ENCODE measurements at places on chromosomes 2 and 18.

DNA sequence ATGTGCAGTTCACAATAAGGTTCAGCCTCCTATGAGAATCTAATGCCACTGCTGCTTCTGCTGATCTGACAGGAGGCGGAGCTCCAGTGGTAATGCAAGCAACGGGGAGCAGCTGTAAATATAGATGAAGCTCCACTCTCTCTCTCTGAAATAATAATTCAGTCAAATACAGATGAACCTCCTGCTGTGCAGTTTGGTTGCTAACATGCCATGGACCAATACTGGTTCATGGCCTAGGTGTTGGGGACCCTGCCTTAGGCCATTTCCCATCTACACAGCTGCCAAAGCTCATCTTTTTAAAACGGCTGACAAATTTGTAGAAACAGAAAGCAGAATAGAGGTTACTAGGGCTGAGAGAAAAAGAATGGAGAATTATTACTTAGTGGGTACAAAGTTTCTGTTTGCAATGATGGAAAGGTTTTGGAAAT lies 10.7 kb upstream of the HNRNPA3 start:
- DNase-seq, result no peak

DNA sequence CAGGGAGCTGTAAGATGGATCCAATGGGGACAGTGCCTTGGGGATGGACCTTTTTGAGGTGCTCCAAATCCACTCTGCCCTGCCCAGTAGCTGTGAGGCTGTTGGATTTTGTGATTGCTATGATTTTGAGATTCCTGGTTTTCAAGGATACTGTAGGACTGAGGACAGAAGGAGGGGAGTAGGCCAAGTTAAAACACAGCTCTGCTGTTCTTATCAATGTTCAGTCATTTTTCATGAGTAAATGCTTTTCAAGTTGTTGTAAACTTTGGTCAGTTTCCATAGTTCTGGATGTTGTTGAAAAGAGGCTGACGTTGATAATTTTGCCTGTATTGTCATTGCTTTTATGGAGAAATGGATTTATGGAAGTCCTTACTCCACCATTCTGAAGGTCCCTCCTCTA lies 361.2 kb downstream of the ZNF516 start:
- no peak for DNase-seq

DNA sequence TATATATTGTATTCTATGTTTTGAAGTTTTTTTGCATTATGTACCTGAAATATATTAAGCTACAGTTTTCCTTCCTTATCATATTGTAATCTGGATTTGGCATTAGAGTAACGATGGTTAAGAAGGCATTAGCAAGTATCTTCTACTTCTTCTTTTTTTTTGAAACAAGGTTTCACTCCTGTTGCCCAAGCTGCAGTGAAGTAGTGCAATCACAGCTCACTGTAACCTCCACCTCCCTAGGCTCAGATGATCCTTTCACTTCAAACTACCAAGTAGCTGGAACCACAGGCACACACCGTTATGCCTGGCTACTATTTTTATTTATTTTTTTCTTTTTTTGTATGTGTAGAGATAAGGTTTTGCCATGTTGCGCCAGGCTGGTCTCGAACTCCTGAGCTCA lies 201.1 kb downstream of the ZNF804A start:
- no peak for DNase-seq

- DNase-seq, result no peak
Measured at GRCh38 chr2:70089220-70089982, 2.1 kb downstream of the PCBP1 start.

DNA sequence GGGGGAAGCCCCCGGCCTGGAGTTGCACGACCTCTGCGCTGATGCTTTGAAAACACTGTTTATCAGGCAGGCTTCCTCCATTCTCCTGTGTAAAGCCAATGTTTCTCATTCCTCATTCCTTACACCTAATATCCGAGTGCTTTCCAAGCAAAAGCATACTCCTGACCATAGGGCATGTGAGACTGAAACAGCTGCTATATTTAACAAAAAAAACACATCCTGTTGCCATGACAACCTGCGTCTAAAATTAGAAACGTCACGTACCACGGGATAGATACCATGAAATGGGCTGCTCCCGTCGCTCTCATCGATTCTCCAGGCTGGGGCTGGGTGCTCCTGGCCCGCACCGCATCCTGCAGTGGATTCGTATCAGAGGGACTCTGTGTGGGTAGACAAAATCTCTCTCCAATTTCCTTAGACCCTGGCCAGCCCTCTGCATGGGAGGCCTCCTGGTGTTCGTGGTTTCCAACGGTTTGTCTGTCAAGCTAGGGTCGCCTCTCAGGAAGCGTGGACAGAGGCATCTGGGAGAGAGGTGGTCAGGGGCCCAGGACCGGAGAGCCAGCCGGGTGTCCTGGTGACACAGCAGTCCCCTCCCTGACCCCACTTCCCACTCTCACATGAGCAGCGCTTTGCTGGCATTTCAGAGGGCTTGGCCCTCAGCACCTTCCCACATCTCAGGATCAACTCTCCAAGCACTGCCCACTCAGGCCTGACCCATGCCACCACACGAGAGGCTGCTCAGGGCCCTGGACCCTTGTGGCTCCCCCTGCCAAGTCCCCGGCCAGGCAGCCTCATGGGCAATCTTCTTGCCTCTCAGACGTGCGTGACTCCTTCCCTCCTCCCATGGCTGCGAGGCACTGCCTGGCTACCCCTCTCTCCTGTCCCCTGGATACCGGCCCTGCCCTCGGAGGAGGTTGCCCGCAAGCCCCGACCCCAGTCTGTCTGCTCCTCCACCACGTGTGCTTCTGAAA lies 268.1 kb downstream of the NDUFA10 start:
- DNase-seq, result no peak

- no peak for DNase-seq
Measured at GRCh38 chr2:120520454-120520853, 174.5 kb downstream of the INHBB start.

Data from RKO (cell line).